ENCODE measurements at places on chromosomes 12 and 14.
A peak's percentile ranks its signal among the peaks of the same experiment; 100 is the strongest.

- no peak for DNase-seq
Measured at GRCh38 chr12:132578118-132578517, 32.3 kb downstream of the LRCOL1 start.

GRCh38 chr14:64734990-64735389 is 30.8 kb downstream of the PLEKHG3 start:
- DNase-seq, result no peak

DNA sequence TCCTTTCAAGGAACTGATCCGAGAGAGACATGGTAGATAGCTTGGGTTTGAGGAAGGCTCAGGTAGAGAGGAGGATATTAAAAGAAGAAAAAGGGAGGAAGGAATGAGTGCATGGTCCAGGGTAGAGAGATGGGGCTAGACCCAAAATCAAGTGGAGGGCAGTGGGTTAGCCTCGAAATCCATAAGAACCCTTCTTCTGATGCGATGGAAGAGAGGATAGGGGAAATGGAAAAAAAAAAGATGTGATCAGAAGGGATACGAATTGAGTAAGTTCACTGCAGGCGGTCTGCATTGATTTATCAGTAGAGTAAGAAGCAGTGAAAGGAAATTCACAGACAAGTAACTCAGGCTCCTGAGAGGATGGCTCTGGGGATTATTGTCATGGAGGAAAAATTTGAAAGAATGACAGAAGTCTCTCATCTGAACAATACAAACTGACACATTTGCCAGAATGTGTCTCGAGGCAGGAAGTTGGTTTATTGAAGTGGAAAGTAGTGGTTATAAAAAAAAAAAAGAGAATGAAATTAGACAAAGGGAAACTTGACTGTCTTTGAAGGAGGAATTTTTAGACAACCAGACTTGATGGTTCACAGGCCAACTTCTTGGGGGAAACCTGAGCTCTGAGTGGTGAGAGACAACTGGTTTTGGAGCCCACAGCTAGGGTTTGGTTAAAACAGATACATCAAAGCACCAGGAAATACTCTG is 10.2 kb downstream of the PPFIBP1 start:
- DNase-seq, result no peak

DNA sequence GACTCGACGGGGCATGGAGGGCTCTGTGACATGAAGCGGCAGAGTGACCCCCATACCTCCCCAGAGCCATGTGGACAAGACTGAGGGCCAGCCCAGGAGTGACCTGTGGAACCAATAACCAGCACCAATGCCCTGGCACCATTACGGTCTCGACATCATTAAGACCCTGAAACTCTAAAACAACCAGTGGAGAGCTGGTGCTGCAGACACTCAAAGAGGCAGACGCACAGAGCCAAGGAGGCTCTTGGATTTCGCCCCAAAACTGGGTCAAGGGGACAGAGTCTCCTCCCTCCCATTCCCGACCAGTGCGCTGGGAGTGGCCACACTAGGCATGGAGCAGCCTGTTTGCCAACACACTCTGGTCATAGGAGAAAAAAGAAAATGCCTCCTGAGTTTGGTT is 41.6 kb upstream of the VASH1 start:
- no peak for DNase-seq

DNA sequence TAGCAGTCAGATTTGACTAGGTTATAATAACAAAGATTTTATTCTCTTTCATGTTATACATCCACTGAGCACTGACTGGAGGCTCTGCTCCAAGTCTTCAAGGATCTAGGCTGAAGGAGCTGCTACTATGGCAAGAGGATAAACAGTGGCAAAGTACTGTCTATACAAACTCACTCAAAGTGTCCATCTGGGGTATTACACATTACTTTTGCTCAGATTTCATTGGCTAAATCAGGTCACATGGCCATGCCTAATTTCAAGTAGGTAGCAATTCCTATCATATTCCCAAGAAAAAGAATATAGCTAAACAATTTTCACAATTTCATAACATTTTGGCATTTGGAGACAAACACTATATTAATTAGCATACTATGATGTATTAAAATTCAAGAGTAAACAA is 40.9 kb downstream of the CDK17 start:
- no peak for DNase-seq

GRCh38 chr14:40682131-40682913 is 924.4 kb upstream of the LRFN5 start:
- no peak for DNase-seq

DNA sequence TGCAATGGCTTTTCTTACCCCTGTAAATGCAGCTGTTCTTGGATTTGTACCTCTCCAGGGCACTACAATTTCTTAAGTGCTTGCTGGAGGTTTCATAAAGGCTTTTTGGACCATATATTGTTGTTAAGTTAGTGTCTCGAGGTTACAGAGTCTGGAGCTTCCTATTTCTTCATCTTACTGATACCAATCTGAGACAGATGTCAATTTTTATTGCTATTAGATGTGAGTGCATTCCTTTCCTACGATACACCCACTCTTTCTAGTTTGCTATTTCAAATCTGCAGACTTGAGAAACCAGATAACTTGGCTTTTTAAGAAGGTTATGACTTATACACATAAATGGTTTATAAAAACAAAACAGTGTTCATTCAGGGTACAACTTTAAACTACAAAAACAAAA is 2.1 kb downstream of the NOXRED1 start:
- no peak for DNase-seq

GRCh38 chr12:93179792-93180191 is 197.9 kb upstream of the NUDT4 start:
- DNase-seq, result no peak

GRCh38 chr14:49774106-49774505 is 6.2 kb downstream of the KLHDC2 start:
- DNase-seq, result no peak

GRCh38 chr14:89613260-89614008 is 196.4 kb upstream of the FOXN3 start:
- no peak for DNase-seq

- peak; percentile 62 for DNase-seq
Measured at GRCh38 chr12:94649349-94650142, 811 bp downstream of the TMCC3 start.

GRCh38 chr14:20675669-20676068 is 8.7 kb upstream of the RNASE4 start:
- no peak for DNase-seq

DNA sequence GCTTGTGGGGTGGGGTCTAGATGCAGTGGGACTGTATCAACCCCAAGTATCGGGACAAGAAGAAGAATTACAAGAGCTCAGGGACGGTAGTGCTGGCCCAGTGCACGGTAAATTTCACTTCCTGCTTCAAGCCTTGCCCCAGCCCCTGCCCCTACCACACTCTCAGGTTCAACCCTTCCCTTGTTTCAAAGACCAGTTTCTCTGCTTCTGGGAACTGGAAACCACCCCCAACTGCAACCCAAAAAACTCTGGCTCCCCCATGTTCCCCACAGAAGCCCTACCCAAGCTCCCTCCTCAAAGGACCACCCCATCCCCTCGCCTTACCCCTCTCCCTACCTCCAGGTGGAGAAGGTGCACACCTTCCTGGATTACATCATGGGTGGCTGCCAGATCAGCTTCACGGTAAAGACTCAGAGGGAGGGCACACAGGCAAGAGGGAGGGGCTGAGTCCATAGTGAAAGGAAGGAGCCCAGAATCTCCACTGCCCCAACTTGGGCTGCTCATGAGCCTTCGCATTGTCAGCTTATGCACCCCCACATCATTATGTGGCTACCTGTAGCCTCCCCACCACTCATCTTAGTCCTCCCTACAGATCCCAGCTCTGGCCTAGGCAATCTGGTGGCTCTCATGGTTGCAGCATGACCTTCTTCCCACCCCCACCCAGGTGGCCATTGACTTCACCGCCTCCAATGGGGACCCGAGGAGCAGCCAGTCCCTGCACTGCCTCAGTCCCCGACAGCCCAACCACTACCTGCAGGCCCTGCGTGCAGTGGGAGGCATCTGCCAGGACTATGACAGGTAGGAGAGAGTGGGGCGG is 4.3 kb downstream of the CPNE6 start:
- DNase-seq, result no peak

- no peak for DNase-seq
Measured at GRCh38 chr12:95386051-95386450, 87.9 kb upstream of the METAP2 start.

GRCh38 chr14:70947739-70948138 is 40.5 kb downstream of the PCNX1 start:
- DNase-seq, result no peak

GRCh38 chr14:58455593-58456265 is 28.2 kb downstream of the KIAA0586 start:
- no peak for DNase-seq

DNA sequence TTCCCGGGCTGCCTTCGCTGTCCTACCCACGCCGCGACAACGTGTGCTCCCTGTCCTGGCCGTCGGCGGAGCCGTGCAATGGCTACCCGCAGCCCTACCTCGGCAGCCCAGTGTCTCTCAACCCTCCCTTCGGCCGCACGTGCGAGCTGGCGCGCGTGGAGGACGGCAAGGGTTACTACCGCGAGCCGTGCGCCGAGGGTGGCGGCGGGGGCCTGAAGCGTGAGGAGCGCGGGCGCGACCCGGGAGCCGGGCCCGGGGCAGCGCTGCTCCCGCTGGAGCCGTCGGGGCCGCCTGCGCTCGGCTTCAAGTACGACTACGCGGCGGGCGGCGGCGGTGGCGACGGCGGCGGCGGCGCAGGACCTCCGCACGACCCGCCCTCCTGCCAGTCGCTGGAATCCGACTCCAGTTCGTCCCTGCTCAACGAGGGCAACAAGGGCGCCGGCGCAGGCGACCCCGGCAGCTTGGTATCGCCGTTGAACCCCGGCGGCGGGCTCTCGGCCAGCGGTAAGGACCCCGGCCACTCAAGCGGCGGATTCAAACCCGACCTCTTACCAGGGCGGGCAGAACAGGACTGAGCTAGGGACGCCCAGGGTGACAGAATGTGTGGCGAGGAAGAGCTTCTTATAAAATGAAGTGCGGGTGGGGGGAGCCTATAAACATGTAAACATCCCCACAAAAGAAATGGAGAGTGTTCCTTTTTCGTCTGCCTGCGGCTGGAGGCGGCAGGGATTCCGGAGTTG is 503 bp downstream of the HOXC12 start:
- DNase-seq, result no peak

- no peak for DNase-seq
Measured at GRCh38 chr12:43914923-43915468, 79.1 kb downstream of the TMEM117 start.
